ENCODE measurements at places on chromosomes 5 and 9.

- DNase-seq, result no peak
Measured at GRCh38 chr9:135468854-135469521, 10.6 kb upstream of the PPP1R26 start.

DNA sequence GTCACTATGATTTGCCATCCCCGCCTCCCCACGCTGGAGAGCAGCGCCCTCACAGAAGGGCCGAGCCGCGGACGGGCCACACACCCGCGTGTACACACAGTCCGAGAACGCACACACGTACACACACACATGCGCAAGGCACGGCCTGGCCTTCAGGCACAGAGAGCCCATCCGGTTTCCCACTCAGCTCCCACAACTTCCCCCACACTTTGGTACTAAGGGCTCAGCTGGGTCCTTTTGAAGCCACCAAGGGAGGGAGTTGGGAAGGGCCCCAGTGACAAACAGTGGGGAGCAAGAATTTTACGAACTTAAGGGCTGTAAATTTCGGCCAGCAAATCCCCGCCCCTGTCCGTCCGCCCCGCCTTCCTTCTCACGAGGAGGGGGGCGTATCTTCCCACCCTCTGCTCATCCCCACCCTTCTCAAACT, 133.3 kb upstream of the HAND1 start:
- DNase-seq, result no peak

GRCh38 chr9:27019589-27019988, 14.1 kb upstream of the LRRC19 start:
- peak; percentile 1 for DNase-seq

- no peak for DNase-seq
Measured at GRCh38 chr5:149757956-149758355, 27.8 kb downstream of the PPARGC1B start.

GRCh38 chr5:13251623-13252376, 692.7 kb downstream of the DNAH5 start:
- no peak for DNase-seq

GRCh38 chr5:61933787-61934626, 372.0 kb upstream of the KIF2A start:
- DNase-seq, result peak; percentile 83

GRCh38 chr5:178526773-178527457, 63.3 kb downstream of the COL23A1 start:
- DNase-seq, result no peak

DNA sequence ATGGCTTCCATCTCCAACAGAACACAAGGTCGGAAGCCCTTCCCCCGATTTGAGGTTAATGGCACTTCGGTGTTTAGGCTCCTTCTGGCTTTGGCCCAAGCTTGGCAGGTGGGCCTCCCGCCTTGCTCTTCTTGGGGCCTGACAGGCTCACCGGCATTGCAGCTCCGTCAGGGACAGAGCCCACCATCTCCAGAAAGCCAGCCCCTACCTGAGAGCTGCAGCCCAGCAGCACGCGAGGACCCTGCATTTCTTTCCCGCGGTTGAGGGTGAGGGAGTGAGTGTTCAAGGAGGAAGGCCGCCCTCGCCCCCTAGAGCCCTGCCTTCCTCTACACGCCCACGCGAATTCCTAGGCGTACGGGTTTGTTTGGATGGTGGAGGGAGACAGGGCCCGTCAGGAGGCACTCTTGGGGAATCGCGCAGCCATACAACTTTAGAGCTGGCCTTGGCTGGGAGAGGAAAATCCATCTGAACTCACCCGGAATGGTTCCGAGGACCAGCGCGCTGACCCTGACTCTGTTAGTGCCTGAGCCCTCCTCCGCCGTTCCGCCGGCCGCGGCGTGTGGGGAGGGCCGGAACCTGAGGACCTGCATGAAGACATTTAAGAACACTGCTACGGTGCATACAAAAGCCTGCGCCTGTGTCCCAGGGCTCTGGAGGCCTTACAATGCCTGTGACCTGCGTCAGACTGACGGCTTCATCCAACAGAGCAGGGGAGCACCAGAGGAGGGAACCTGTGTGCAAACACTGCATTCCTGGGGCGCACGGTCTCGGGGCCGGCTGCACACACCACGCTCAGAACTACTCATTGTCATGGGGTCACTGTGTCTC, 73.8 kb downstream of the MRPL36 start:
- DNase-seq, result no peak

DNA sequence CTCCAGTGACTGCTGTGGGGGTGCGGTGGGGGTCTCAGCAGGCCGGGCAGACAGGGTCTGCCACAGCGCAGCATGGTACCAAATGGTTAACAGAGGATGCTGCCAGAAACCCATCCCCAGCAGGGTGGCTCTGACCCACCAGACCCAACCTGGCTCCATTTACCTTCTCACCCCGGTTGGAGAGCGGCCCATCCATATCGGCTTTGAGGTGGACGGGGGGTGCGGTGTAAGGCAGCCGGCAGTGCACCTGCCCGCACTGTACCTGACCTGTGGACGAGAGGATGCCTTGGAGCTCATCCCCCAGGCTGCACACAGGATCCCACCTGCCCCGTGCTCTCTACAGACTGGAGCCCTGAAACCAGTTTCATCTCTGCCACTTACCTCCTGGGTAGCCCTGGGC, 19.3 kb downstream of the LHX6 start:
- no peak for DNase-seq

DNA sequence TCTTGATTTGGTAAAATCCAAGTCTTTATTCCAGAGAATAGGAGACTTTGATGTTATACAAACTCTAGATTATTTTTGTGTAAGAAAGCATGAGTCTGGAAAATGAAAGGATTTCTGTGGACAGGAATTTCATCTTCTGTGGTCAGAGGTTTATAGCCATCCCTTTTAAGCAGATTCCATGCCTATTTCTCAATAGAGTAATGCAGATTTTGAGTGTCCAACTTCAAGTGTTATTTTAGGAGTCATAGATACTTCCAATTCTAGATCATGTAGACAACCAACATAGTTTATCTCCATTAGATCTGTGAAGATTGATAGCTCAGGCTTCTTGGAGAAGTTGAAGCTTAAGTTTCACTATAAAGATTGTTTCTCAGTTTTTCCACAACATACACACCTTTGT, 379.7 kb downstream of the PSAT1 start:
- DNase-seq, result no peak

- no peak for DNase-seq
Measured at GRCh38 chr5:1411099-1411498, 34.1 kb downstream of the SLC6A3 start.

- DNase-seq, result peak; percentile 64
Measured at GRCh38 chr9:137237759-137238726, 3.0 kb upstream of the TUBB4B start.

- no peak for DNase-seq
Measured at GRCh38 chr9:21381448-21382339, 3.5 kb downstream of the IFNA2 start.
